Esophagus mucosa (tissue), 1 donor: ENCODE measurements at places on chromosomes 5 and 9. TPM values are rescaled to one million over a fixed set of nuclear protein-coding genes. Genes with fewer than 3 reads are reported as not detected.

MARCOL gene
- total RNA-seq, result not detected

- ATAC-seq, result peak; percentile 38
Measured at GRCh38 chr5:55509796-55510522, 24.8 kb downstream of the PLPP1 start.

DNA sequence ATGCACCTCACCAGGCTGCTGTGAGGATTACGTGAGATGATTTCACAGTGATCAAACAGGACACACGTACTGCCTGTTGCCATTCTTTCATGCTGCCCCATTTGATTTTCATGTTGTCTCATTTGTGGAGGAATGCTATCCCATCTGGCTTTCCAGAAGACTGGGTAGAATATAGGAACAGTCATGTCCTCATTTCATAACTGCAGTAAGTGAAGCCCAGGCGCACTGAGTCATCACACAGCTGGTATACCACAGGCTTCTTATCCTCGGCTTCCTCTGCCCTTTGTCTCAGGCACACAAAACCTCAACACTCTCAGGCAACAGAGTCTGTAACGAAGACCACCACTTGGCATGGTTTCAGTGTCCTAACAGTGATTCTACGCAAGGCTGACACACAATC is 62.3 kb downstream of the LHFPL2 start:
- ATAC-seq, result peak; percentile 78

- no peak for ATAC-seq
Measured at GRCh38 chr5:65530904-65531303, 32.1 kb downstream of the CENPK start.

GRCh38 chr5:106269252-106269843 is 1401.4 kb downstream of the EFNA5 start:
- ATAC-seq, result no peak

- ATAC-seq, result peak; percentile 23
Measured at GRCh38 chr9:81686614-81687520, 2.5 kb downstream of the TLE1 start.

GRCh38 chr9:94498801-94499453 is 56.0 kb upstream of the PCAT7 start:
- ATAC-seq, result no peak

- ATAC-seq, result no peak
Measured at GRCh38 chr5:54081415-54081814, 229.0 kb downstream of the ARL15 start.
